ENCODE measurements at places on chromosomes 3 and 15.
A peak's percentile ranks its signal among the peaks of the same experiment; 100 is the strongest.

DNA sequence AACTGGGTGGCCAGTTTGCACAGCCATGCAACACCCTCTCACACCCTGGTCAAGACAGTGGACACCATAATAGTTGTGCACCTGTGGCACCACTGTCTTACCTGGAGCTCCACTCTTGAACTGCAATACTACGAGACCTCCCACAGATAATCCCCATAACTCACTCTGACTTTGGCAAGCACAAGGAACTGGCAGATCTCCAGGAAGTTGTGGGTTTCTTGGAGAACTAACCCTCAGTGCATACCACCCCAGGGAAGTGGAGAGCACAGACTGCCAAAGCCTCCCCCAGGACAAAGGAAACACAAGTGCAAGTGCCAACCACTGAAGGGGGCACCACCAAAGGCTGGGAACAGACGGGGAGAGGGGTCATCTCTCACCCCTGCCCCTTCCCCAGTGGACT, 318.6 kb downstream of the SUCLG2 start:
- peak; percentile 6 for DNase-seq

- no peak for DNase-seq
Observed at GRCh38 chr15:74869372-74869725, 3.8 kb downstream of the SCAMP2 start.

DNA sequence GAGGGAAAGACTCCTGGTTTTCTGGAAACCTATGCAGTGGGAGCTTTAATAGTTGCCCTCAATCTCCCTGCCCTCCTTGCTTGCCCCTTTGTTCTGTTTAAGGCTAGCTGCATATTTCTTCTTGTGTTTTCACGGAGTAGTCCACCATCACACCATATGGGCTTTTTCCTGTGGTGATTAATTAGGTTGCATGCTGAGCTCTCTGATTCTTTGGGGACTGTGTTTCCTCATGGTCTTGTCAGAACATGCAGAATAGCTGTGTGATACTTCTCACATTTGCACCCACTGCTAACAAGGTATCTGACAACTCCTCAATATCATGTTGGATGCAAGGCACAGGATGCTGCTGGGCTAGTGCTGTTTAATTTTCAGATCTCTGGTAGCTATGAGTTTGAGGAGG, 139.6 kb downstream of the PTPRG start:
- no peak for DNase-seq

- no peak for DNase-seq
Observed at GRCh38 chr3:124455891-124456290, 274.4 kb upstream of the UMPS start.

DNA sequence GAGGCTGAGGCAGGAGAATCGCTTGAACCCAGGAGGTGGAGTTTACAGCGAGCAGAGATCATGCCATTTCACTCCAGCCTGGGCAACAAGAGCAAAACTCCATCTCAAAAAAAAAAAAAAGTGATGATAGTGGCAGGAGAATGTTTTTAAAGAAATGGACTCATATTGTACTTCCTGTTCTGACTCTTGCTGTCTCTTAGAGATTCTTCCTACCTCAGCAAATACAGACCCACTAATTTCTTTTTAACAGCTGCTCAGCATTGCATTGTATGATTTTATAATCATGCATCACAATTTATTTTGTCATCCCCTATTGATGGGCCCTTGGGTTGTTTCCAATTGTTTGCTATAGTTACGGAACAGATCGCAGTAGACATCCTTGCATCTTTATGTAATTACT, 8.8 kb upstream of the ANKDD1A start:
- no peak for DNase-seq

GRCh38 chr15:63971904-63972303, 74.4 kb downstream of the DAPK2 start:
- DNase-seq: no peak

DNA sequence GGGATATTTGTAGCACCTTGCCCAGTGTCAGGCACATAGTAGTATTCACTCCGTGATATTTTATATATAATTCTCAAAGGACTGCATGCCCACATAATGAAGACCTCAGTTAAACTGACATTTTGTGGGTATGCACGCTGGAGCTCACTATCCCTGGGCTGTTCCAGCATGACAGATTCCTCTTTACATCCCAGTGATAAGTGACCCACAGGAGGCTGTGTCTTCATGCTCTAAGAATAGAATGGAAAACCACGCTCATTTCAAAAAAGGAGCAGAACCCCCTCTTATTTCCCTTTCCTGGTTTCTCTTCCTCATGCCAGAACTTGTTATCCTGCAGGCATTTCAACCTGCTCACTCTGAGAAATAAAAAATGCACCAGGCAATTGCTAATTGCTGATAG, 717.5 kb downstream of the AGBL1 start:
- no peak for DNase-seq

GRCh38 chr3:129756871-129757270, 136.6 kb downstream of the TMCC1 start:
- no peak for DNase-seq

GRCh38 chr15:83207660-83208366, at the start of gene HDGFL3:
Gene HDGFL3, minus strand, starts transcription at chr15:83207823. Its CDS starts 409 bp downstream, at chr15:83207414.
- DNase-seq: peak; percentile 46

GRCh38 chr3:143648708-143649107, 199.6 kb downstream of the SLC9A9 start:
- DNase-seq: no peak

- DNase-seq: no peak
Observed at GRCh38 chr3:73655197-73655596, 30.5 kb upstream of the PDZRN3 start.

DNA sequence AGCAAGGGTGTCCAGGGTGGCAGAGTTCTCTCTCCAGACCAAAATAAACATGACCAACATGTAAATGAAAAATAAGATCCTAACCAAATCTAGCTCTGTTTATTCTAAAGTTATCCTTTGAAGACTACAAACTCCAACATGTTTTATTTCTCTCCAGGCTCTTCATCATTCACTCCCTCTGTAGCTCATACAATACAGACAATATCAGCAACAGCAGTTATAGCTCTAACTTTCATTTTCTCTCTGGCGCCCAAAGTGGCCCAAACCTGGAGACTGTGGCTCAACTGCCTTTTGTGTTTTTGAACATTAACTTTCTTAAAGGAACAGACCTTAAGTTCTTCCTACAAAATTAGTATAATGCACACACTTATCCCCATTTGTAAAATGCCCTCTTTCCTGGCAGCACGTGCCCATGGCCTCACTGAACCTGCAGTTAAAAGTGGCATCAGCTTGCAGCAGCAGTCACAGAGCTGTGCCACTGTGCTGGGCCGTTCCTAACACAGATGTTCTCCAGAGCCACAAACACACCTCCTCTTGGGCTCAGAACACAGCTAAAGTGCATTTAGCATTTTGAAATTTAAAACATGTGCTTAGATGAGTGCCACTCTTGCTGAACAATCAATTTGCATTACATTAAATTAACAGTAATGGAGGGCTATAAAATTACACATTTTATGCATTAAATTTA, 91.9 kb downstream of the RORA start:
- no peak for DNase-seq

DNA sequence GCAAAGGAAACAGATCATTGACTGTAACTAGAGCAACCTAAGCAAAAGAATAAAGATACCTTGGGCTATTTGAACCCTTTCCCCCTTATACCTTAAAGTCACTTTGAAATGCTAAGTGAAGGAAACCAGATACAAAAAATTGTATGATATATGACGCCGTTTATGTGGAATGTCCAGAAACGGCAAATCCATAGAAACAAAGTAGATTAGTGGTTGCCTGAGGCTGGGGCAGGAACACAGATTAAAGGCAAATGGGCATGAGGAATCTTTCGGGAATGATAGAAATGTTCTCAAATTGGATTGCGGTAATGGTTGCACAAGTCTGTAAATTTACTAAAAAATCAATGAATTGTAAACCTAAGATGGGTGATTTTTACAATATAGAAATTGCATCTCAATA, 160.1 kb upstream of the CCDC54 start:
- no peak for DNase-seq

- no peak for DNase-seq
Observed at GRCh38 chr3:94083261-94083660, 20.4 kb downstream of the NSUN3 start.

DNA sequence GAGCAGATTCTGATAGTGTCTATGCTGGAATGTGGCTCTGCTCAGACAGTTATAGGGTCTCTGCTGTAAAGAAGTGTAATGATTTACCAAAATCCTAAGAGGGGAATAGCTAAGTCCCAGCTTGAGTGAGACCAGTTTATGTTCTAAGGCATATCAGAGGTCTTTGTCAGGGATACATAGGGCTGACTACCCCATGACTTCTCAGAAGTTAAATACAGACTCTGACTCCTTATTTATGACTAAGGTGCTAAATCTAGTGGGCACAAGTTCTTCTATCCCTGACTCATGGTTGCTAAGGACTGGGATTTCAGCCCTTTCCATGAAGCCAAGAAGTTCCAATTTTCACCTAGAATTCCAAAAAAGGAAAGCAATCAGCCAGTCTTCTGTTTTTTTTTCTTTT, 192.6 kb upstream of the POU1F1 start:
- no peak for DNase-seq

DNA sequence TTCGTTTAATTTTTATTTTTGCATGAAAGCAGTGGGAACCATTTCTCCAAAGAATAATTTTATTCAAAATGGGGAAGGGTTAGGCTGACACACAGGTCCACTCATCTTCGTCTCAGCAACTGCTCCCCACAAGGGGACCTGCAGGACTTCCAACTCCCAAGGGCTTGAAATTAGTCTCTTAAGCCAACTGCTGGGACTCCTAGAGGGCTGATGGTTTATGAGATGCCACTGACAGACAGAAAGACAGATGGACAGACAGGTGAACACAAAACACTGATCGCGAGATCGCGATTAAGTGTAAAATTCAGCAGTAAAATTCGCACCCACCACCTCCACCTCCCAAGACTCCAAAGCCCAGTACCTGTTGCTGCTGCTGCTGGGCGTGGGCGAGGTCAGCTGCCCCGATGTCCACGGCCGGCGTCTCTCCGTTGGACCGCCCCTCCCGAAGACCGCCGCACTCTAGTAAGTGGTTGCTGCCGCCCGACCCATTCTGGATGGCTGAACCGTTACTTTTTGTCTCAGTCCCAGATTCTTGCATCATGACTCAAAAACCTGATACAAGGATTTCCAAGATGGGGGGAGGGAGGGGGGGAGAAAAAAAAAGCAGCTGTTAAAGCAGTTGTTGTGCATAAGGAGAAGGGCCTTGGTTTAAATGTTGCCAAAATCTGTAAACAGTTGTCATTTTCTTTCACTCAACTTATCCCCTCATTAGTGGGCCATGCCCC, 385.5 kb downstream of the FOXP1 start:
- no peak for DNase-seq

- no peak for DNase-seq
Observed at GRCh38 chr3:70889162-70890019, 577.0 kb upstream of the MDFIC2 start.

DNA sequence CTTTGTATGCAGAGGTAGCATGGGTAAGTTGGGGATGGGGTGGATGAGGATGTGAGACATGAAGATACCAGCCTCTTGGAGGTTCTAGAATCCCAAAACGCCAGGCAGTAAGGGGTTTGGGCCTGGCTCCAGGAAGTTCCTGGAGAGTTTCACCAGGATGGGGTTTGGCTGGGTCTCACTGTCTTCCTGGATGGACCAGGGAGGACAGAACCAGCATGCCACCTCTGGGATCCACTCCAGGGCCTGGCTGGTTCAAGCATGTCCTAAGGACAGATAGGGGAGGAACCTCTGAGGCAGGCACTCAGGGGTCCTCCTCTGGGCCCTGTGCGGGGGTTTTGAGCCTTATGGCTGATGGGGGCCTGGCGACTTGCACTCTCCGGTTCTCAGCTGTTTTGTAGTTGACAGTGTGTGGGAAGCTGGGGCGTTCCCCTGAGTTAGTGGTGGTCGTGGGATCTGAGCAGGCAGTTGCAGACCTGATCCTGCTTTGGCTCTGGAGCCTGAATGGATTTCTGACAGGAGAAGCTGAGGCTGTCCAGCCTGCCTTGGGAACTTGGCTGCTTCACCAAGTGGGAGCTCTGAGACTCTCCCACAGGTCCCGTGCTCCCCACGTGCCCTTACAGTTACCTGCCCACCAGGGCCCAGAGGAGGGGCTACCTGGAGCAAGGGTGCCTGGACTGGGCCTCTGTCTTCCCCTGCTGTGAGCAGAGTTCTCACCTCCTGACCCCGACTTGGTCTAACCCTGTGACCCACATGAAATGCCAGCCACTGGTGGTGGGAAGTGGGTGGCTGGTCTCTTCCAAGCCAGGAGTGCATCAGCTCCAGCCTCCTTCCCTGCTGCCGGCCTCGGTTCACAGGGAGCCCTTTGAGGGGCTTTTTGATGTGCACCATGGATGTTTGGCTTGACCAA, 128.4 kb downstream of the EEFSEC start:
- no peak for DNase-seq

DNA sequence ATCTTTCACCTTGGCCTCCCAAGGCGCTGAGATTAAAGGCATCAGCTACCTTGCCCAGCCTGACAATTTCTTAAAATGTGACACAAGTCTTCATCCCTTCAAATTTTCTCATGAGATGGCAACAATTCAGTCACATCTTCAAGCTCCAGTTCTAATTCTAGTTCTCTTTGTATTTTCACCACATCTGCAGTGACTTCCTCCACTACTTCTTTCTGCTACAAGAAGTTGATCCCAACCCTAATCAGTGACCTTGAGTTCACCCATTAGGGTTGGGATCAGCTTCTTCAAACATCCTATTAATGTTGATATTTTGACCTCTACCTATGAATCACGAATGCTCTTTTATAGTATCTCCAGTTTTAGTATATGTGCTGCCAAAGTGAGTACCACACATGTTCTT, 59.8 kb downstream of the TRIM71 start:
- DNase-seq: no peak

GRCh38 chr3:159608311-159608710, 380.3 kb upstream of the IL12A start:
- DNase-seq: no peak

DNA sequence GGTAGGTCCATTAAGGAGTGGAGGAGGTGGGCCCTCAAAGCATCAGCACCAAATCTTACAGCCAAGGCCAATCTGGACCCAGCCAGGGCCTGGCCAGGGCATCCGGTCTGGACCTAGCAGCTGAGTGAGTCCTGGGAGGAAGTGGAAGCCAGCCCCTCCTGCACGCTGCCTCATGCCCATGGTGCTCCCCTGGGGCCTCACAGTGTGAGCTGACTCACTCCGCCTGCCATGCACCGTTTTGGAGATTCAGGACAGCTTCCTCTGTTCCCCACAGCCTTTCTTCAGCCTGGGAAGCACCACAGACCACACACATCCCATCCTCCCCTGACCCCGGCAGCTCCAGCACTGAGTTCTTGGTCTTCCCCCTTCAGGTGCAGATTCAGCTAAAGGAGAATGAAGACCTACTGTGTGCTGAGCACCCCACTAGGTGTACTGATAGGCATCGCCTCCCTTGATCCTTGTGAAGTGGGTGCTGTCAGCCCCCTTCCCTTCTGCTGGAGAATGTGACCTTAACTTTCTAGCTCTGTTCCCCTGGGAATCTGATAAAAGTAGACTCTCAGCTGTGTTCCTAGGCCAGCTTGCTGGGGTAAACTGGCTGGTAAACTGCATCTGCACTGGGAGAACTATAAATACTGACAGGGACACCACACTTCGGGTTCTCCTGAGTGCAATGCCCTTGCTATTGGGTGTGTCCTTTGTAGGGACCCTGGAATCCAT, 36.8 kb upstream of the SEC13 start:
- no peak for DNase-seq

- no peak for DNase-seq
Observed at GRCh38 chr3:139235192-139235591, 108.6 kb upstream of the MRPS22 start.

All from hippocampal formation (tissue), 2 donors.